ENCODE measurements at places on chromosomes 5 and 9.

DNA sequence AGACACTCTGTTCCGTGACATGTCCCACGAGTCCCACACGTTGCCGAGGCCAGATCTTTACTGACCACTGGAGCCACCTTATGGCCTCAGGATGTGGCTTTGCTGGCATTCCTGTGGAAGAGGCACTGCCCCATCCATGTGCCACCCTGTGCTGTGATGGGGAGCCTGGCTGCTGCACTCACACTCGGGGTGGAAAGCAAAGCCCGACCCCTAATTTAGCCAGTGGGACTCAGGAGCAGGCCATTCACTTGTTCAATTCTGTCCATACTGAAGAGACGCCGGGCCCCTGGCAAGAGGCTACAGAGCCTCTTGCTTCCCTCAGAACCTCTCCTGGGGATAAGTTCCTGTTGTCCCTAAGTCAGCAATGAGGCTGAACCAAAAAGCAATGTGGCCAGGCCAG is 18.6 kb upstream of the CEP72 start:
- H3K4me1 ChIP-seq: peaks cover 3% of the 10 kb centered on the region
- no peak overlapping the region for H3K27ac ChIP-seq
- no peak for DNase-seq

- H3K36me3 ChIP-seq: no peaks in the 10 kb centered on the region
- peaks cover 4% of the 10 kb centered on the region for H3K27me3 ChIP-seq
- no peak overlapping the region for H3K27ac ChIP-seq
- no peak for DNase-seq
These were observed 245.8 kb downstream of the TLE4 start for GRCh38 chr9:79817438-79818004.

- H3K4me3 ChIP-seq: no peak overlapping the region
- H3K27me3 ChIP-seq: no peaks in the 10 kb centered on the region
- no peak for DNase-seq
These were observed 28.0 kb downstream of the NCS1 start for GRCh38 chr9:130200038-130200849.

DNA sequence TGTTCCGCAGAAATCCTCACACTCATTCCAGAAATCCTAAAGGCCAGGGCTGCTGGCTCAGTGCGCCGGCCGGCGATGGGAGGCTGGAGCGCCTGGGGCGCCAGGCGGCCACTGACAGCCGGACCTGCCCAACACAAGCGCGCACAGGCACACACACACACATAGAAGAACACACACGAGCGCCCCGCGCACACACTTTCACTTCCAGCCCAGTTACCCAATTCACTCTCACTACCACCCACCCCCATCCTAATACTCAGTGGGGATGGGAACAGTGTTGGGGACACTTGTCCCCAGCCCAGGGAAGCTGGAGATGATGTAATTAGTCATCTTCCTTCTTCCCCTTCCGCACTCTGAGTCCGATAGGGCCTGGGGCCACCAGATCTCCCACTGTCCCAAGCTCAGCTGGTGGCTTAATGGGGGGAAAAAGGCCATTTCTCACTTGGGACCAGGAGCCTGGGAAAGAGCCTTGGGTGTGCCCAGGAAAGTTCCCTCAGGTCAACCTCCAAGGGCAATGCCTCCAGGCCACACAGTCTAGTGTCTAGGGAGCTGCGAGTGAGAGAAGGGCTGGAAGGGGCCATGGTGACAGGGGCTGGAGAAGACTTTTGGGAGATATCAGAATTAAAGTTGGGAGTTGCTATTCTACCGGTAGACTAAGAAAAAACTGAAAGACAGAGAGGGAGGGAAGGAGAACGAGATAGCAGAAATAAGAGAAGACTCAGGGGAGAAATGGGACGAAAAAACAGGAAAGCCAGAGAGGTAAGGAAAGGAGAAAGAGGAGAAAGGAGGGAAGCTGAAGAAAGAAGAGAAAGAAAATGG is 1.7 kb downstream of the EBF1 start:
- H3K36me3 ChIP-seq: peaks cover 1% of the 10 kb centered on the region
- H3K27ac ChIP-seq: peak overlapping the region; percentile 63
- peaks cover 55% of the 10 kb centered on the region for H3K4me1 ChIP-seq
- peaks cover 86% of the 10 kb centered on the region for H3K27me3 ChIP-seq
- H3K4me3 ChIP-seq: peak overlapping the region; percentile 73

DNA sequence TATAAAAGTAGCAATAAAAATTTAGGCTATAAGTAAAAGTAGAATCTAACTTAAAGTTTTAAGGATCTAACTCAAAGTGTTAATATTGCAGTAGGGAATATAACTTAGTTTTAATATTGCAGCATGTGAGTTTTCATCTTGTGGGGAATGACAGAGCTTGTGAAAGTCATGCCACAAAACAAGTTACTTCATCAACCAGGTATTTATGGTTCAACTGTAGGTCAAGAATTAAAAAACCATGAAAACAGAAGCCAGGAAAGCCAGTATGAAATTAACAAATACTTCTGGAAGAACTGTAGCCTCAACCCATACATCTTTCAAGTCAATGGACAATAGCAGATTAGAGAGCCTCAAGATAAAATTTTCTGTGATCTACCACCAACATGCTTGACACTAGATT is 19.0 kb downstream of the HMGCS1 start:
- H3K4me1 ChIP-seq: peaks cover 8% of the 10 kb centered on the region
- no peaks in the 10 kb centered on the region for H3K27me3 ChIP-seq
- no peak for DNase-seq
- H3K36me3 ChIP-seq: peaks cover 71% of the 10 kb centered on the region

GRCh38 chr9:89408628-89409101 is 89.2 kb downstream of the SEMA4D start:
- peak overlapping the region; percentile 89 for H3K27ac ChIP-seq
- peak; percentile 85 for DNase-seq
- peak overlapping the region; percentile 37 for H3K4me3 ChIP-seq

- no peaks in the 10 kb centered on the region for H3K36me3 ChIP-seq
- no peaks in the 10 kb centered on the region for H3K27me3 ChIP-seq
- DNase-seq: no peak
- no peak overlapping the region for H3K27ac ChIP-seq
These were observed 265.3 kb upstream of the GAS1 start for GRCh38 chr9:87212605-87213021.

DNA sequence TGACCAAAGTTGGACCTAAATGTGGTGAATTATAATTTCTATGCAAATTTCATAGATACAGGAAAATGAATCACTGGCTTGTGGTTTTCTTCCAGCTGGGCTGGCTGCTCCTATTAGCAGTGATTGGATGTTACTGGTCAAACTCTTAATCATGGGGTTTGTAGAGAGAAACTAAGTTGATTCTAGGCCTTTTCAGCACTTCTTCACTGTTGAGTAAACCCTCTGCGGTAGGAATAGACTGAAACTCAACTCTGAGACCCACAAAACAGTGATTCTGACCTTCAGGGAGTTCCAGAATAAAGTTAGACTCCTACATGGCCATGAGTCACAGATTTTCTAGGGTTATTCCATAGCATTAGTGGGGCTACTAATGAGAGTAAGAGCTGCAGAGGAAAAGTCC is 47.9 kb upstream of the FKTN start:
- no peaks in the 10 kb centered on the region for H3K4me1 ChIP-seq
- no peak overlapping the region for H3K27ac ChIP-seq
- no peaks in the 10 kb centered on the region for H3K27me3 ChIP-seq
- no peak for DNase-seq
- H3K36me3 ChIP-seq: no peaks in the 10 kb centered on the region
- H3K4me3 ChIP-seq: no peak overlapping the region

- H3K27me3 ChIP-seq: no peaks in the 10 kb centered on the region
- peaks cover 14% of the 10 kb centered on the region for H3K36me3 ChIP-seq
- no peak for DNase-seq
- no peaks in the 10 kb centered on the region for H3K4me1 ChIP-seq
- H3K4me3 ChIP-seq: no peak overlapping the region
These were observed 44.5 kb upstream of the C5orf47 start for GRCh38 chr5:173944511-173944910.

GRCh38 chr5:181187500-181188213 is 17.3 kb downstream of the TRIM7 start:
- peaks cover 11% of the 10 kb centered on the region for H3K36me3 ChIP-seq
- peak; percentile 43 for DNase-seq
- peaks cover 51% of the 10 kb centered on the region for H3K4me1 ChIP-seq

- H3K27ac ChIP-seq: no peak overlapping the region
- H3K4me1 ChIP-seq: no peaks in the 10 kb centered on the region
- no peak overlapping the region for H3K4me3 ChIP-seq
- DNase-seq: no peak
- peaks cover 6% of the 10 kb centered on the region for H3K27me3 ChIP-seq
These were observed 127.3 kb upstream of the ELL2 start for GRCh38 chr5:96088706-96089498.

DNA sequence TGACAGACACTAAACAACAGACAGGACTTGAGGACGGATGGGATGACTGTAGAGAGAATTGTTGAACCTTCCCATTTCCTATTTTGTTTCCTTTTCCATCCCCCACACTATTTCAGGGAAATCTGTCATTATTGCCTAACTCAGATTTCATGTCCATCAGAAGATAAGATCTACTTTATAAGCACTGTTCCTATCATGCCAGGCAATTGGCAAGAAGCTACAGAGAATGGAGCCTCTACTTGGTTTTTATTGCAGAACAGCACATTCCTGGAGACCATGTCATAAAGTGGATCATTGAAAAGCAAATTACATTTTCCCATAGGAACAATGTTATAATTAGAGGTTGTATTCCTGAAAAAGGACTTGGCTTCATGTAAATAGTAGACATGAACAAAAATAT is 173.7 kb upstream of the KIF2A start:
- no peaks in the 10 kb centered on the region for H3K36me3 ChIP-seq
- DNase-seq: no peak
- H3K27ac ChIP-seq: no peak overlapping the region

- no peaks in the 10 kb centered on the region for H3K4me1 ChIP-seq
- no peak overlapping the region for H3K27ac ChIP-seq
- H3K27me3 ChIP-seq: no peaks in the 10 kb centered on the region
- H3K4me3 ChIP-seq: no peak overlapping the region
These were observed 590.0 kb upstream of the DMAC1 start for GRCh38 chr9:8389531-8389930.

DNA sequence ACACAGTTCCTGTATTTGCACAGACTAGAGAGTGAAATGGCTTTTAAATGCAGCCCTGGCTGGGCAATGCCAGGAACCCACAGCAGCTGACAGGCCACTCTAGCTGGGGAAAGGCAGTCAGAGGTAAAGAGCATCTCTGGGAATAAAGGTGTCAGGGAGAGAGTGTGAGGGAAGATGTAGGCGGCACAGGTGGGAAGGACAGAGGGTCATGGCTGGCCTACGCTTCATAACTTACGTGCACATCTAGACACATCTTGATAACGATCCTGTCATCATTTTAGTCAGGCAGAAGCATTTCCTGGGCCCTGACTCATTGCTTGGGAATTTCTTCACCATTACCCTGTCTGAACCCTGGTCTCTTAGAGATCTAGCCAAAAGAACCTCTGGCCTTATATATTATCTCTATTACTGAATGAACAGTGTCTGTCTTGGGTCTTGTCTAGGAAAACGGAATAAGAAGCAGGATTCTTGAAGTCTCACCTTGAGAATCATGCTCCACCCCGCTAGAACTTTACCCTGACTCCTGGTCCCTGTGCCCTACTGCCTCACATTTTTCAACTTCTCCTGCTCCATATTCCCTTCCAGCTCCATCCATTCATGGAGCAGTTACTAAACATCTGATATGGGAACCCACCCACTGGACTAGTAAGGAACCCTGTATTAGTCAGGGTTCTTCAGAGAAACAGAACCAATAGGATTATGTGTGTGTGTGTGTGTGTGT is 106.4 kb upstream of the ELL2 start:
- H3K27me3 ChIP-seq: no peaks in the 10 kb centered on the region
- H3K27ac ChIP-seq: no peak overlapping the region
- DNase-seq: no peak
- H3K36me3 ChIP-seq: no peaks in the 10 kb centered on the region
- no peak overlapping the region for H3K4me3 ChIP-seq

DNA sequence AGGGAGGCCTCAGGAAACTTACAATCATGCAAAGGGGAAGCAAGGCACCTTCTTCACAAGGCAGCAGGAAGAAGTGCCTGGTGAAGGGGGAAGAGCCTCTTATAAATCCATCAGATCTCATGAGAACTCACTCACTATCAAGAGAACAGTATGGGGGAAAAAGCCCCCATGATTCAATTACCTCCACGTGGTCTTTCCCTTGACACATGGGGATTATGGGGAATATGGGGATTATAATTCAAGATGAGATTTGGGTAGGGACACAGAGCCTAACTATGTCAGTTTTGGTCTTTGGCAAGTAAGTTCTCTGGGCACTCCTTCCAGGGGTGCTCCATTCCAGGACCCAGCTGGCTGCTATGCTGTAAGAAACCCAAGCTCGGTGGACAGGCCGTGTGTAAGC is 275.3 kb upstream of the TUT7 start:
- no peaks in the 10 kb centered on the region for H3K36me3 ChIP-seq
- H3K4me3 ChIP-seq: no peak overlapping the region
- DNase-seq: no peak
- no peaks in the 10 kb centered on the region for H3K4me1 ChIP-seq

DNA sequence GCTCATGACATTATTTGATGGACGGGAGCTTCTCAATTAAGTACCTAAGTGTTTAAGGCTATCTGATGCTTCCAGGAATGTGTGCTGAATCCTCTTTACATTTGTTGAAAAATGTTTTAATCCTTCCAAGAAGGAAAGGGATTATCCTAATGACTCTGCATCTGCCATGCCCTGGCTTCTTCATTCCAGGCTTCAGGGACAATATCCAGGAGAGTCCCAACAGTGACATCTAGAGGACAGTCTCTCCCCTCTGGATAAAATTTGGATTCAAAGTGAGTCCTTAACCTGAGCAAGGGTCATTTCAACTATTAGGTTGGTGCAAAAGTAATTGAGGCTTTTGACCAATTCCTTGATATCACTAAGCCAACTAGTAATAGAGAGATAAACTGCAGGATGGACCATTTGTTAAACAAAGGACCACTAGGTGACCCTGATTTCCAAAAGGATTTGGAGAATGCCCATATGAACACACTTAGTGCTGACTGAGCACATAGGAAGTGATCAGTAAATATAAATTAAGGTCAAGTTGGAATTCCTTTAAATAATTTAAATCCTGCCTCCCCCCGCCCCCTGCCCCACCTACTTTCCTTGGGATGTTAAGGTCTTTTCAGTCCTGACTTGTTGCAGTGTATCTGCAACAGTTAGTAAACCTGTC is 19.1 kb downstream of the TNFSF8 start:
- H3K27me3 ChIP-seq: no peaks in the 10 kb centered on the region
- no peak for DNase-seq
- H3K4me1 ChIP-seq: peaks cover 97% of the 10 kb centered on the region
- H3K27ac ChIP-seq: peak overlapping the region; percentile 97

- H3K36me3 ChIP-seq: no peaks in the 10 kb centered on the region
- no peak overlapping the region for H3K27ac ChIP-seq
- DNase-seq: no peak
- H3K4me1 ChIP-seq: no peaks in the 10 kb centered on the region
These were observed 345.0 kb downstream of the GABRB2 start for GRCh38 chr5:161201558-161201957.

DNA sequence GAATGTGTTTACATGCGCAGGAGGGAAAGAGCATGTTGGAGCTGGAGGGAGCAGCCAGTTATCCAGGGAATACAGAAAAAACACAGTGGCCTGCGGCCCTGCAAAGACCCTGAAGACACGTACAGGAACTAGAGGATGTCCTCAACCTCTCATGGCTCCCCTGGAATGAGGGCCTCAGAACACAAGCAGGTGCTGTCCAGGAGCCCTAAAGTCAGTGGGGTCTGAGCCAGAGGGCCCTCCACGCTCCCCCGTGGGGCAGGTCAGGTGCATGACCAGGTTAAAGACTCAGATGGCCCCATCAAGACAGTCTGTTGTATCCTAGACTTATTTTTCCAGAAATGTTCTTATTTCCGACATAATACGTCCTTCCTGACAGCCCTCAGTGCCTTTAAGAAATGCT is 106.9 kb downstream of the ROR2 start:
- peaks cover 22% of the 10 kb centered on the region for H3K4me1 ChIP-seq
- no peaks in the 10 kb centered on the region for H3K36me3 ChIP-seq
- no peak for DNase-seq
- H3K27ac ChIP-seq: no peak overlapping the region
- no peak overlapping the region for H3K4me3 ChIP-seq

Data from activated naive CD4-positive, alpha-beta T cell treated with anti-CD3 and anti-CD28 coated beads, Interleukin-2, amount 10 ng/mL, durations not matched to agents 7 days and 5 days (primary cell).